ENCODE measurements at places on chromosomes 4 and X.

DNA sequence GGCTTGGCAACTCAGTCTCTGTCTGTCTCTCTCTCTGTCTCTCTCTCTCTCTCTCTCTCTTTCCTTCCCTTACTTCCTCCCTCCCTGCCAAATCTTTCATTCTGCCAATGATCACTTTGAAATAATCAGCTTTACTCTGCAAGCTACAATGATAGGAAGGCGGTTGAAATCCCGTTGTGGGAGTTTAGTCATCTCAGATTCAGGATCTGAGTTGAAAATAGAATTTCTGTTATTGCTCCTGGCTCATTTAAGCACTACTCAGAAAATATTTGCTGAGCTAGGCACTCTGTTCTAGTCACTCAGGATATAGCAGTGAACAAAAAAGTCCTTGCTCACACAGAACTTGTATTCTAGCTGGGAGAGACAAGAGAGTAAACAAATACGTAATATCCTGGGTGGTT lies 56.3 kb upstream of the DCTD start:
- no peak for DNase-seq

- DNase-seq: no peak
Observed at GRCh38 chr4:47274901-47275300, 188.6 kb downstream of the COMMD8 start.

DNA sequence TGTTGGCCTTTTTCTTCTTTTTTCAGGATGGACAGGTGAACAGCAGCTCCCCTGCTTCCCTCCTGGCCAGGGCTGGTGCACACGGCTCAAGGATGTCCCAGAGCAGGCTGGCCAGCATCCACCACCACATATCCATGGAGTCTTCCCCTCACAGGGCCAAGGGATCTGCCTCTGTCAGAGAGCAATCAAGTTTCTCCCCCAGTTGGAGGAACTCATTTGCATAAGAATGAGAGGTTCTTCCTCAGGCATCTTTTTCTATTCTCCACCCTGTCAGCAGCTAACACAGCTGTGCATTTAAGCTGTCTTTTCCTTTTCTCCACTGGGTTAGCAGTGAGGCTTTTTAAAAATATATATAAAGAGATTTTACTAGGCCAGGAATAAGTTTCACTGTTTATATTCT lies 143.8 kb downstream of the ANAPC10 start:
- no peak for DNase-seq

GRCh38 chrX:13652287-13652793 lies 601 bp upstream of the TCEANC start:
- no peak for DNase-seq

- no peak for DNase-seq
Observed at GRCh38 chr4:8199594-8200301, 658 bp downstream of the SH3TC1 start.

DNA sequence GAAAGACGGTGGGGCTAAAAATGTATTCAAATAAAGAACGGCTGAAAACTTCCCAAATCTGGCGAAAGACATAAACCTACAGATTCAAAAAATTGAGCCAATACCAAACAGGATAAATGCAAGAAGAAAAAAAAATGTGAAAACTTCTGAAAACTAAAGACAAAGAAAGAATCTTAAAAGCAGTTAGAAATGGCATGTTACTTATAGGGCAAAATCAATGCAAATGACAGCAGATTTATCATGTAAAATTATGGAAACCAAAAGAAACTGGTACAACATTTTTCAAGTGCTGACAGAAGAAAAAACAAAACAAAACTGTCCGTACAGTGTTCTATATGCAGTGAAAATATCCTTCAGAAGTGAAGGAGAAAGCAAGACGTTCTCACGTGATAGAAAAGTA lies 239.0 kb downstream of the PDGFC start:
- DNase-seq: no peak

GRCh38 chr4:23881674-23882337 lies 8.0 kb downstream of the PPARGC1A start:
- no peak for DNase-seq

DNA sequence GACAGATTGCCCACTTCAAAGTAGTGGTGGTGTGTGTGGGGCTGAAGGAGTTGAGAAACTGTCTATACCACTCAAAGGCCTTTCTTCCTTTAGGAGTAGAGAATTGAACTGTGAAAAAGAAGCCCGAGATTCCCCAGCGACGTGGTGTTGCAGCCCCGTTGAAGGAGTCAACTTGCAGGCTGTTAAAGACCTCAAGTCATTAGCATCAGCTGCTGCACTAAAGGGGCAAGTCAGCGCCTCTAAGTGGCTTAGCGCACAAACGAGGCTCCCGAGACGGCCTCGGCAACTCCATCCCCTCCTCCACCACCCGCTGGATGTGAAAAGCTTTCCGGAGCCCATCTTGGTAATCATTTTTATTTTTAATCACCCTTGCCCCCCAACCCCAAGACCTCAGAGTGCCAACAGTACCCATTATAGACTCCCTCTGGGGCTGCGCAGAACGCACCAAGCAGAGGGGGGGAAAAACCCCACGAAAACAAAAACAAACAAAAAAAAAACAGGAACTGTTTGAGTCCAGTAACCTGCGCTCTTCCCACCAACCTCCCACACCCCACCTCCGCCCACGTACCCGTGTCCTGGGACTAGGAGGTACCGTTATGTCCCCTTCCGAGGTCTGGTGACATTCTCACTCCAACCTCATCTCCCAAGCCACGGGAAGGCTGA lies 913 bp upstream of the PRDM8 start:
- DNase-seq: no peak

- no peak for DNase-seq
Observed at GRCh38 chr4:25882226-25882625, 19.4 kb upstream of the SEL1L3 start.

- DNase-seq: no peak
Observed at GRCh38 chrX:72094894-72095293, 36.8 kb downstream of the RTL5 start.

DNA sequence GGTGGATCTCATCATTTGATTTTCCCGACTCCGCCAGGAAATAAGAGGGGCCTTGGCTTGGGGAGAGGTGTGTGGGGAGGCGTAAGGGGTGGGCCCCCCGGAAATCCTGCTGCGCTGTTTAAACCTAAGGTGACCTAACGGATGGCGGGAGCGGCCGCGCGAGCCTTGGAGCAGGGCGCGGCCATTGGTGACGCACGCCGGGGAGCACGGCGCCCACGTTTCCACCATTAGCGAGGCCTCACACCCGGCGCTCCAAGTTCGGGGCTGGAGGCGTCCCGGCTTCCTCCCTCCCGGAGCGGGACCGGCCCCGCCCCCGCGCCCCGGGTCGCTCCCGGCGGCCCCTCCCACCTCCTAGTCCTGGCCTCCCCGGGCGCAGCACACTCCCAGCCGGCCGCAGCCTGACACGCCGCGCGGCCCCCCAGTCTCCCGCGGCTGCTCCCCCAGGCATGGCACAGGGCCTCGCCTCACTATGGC lies at the start of gene SMS:
Gene SMS, plus strand, starts transcription at position 354 of the 474 bp plus-strand sequence. Its CDS starts 116 bp downstream, at position 470.
- peak; percentile 54 for DNase-seq

- no peak for DNase-seq
Observed at GRCh38 chrX:79107891-79108718, 36.4 kb upstream of the GPR174 start.

GRCh38 chrX:123617007-123617406 lies 115.8 kb downstream of the THOC2 start:
- DNase-seq: no peak

DNA sequence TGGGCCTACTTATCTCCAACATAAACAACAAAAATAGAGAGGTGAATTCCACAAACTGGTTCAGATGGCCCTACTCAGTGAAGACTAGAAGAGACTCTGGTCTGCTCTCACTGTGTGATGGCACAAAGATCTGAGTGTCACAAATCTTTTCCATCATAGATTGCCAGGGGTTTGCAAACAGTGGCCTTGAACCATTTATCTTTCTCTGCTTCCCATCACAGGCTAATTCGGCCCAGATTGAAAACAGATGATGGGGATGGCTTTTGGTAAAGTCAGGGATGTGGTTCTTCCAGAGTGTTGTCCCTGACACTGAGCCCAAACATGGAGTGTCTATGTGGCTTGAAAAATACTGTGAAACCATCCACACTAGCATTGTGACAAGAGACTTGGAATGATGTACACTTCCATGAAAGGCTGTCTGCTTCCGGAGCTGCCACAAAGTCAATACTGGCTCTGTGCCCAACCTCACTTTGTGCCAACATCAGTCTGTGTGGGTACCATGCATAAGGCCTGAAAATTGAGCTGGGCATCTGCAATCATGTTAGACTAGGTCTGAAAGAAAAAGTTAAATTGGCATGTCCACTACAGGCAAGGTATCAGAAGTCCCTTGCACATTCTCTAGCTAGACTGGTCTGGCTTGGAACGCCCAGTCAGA lies 25.2 kb upstream of the PLAC1 start:
- no peak for DNase-seq

DNA sequence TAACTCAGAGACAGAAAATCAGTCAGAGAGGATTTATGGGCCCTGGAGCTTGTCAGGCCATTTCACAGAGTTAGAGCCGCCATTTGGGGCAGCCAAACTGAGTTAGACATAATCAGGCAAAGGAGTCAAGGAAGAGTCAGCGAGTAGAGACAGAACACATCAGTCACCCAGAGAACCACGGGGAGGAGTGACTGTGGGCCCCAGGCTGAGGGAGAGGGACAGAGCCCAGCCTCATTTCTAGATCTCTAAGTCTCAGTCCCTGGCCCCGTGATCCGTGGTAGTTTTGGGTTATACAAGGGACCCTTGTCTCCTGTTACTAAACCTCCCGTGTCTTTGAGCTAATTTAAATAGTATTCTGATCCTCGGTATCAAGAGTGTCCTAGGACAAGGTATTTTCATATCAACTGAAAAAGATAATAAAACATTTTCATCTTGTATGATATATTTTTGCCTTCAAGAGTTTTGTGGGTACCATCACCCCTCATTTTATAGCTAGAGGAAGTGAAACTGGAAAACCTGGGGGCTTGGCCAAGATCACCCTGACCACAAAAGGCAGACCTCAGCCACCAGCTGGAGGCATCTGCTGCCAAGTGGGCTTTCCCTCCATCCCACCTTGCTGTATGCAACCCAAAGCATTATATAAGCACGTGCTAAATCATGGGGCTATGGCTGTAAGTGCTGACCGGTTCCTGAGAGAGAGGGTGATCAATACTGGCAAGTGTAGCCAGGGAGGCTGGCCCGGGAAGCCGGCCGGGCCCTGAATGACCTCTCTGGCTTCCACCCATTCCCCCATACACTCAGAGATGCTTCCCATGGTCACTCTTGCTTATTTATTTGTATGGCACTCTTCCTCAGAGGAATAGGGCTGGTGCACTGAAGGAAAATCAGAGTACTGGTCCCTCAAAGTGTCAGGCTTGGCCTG lies 204.1 kb downstream of the BCOR start:
- no peak for DNase-seq

DNA sequence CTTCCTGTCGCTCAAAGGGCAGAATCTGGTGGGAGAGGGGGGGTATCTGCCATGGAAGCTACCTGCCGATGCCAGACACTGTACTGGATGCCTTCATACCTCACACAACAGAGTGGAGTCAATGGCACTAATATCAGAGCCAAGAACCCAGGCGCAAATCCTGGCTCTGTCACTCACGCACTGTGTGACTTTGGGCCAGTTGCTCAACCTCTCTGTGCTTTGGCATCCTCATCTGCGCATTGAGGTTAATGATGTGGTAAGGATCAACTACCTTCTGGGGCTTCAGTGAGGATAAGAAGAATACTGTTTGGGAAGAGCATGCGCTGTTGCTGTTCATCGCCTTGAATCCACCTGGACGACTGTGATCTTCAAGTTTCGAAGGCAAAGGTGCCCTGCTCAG lies 70.6 kb downstream of the PPP2R2C start:
- DNase-seq: no peak

GRCh38 chr4:1040344-1041146 lies 29.1 kb downstream of the FGFRL1 start:
- DNase-seq: no peak

DNA sequence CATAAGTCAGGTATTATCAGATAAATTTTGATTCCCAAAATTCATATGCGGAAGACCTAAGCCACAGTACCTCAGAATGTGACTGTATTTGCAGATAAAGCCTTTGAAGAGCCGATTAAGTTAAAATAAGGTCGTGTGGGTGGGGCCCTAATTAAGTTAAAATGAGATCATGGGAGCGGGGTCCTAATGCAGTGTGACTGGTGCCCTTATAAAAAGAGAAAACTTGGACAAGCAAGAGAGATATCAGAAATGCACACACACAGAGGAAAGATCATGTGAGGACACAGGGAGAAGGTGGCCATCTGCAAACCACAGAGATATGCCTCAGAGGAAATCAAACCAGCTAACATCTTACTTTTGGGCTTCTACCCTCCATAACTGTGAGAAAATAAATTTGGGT lies 236.1 kb downstream of the FBXO8 start:
- DNase-seq: no peak

DNA sequence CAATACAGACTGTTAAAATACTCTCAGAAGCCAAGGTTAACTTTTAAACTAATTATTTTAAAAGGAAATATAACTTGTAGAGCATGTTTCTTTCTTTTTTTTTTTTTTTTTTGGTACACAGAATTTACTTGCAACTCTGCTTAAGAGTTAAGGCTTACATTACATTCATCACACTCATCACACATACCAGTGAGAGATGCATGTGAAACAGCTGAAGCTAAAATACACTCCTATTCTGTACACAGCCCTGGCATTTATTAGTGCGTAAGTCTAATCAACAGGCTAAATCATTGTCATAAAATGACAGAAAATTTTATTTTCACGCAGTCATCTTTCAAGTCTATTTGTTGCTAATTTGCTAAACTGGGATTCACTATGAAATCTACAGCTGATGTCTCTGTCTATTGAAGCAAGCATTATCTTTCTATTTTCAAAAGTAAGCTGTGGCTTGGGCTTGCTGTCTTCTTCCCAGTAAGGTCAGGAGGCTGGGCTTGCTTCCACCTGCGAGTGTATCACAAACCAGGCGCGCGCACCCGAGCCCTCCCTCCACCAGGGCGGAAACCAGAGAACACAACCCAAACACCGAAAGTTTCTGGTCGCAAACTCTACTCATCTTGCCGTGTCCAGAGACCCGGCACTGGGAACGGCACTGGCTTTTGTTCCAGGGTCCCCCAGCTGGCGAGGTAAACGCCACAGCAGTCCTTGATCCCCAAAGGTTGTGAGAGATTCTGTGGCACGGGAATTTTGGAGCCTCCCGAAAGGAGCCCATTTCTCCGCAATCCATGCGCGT lies 3.9 kb downstream of the MAML3 start:
- DNase-seq: peak; percentile 36

GRCh38 chr4:77913348-77913747 lies 50.7 kb downstream of the MRPL1 start:
- DNase-seq: no peak

DNA sequence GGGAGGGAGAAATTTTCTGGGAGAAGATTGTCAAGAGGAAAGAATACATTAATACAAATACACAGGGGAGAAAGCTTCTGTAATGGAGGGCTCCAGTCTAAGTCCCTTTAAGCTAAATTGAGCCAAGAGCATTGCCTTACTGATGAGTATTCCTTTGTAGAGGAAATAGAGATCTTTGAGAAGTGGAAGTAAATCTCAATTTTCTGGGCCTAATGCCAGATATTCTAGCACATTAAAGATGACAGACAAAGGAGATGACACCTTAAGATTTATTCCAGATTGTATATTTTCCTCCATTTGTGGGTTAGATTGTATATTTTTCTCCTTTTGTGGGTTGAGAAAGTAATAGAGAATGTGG lies 28.5 kb upstream of the SMAD1 start:
- DNase-seq: no peak

All from neural crest cell (in vitro differentiated cells).